Stimulated activated CD8-positive, alpha-beta memory T cell treated with anti-CD3 and anti-CD28 coated beads, Interleukin-7, amount 100 ng/mL, for 4 hours (primary cell): ENCODE measurements at places on chromosomes 7 and 10.

DNA sequence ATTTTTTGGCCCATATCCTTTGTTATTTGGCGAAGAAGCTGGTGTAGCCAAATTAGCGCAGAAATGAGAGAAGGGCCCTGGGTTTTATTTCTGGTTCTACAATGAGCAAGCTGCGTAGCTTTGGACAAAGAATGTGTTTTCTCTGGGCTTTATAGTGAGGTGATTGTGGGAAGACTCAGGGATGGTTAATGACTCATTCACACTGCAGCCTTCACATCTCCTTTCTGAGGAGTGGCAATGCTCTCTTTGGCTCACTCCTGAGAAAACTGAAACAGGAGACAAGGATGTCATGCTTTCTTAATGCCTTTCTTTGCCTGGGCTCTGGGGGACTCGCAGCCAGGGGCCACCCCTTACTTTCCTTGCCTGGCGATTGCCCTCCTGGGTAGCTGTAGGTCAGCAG, 271.0 kb upstream of the PODXL start:
- DNase-seq = no peak

DNA sequence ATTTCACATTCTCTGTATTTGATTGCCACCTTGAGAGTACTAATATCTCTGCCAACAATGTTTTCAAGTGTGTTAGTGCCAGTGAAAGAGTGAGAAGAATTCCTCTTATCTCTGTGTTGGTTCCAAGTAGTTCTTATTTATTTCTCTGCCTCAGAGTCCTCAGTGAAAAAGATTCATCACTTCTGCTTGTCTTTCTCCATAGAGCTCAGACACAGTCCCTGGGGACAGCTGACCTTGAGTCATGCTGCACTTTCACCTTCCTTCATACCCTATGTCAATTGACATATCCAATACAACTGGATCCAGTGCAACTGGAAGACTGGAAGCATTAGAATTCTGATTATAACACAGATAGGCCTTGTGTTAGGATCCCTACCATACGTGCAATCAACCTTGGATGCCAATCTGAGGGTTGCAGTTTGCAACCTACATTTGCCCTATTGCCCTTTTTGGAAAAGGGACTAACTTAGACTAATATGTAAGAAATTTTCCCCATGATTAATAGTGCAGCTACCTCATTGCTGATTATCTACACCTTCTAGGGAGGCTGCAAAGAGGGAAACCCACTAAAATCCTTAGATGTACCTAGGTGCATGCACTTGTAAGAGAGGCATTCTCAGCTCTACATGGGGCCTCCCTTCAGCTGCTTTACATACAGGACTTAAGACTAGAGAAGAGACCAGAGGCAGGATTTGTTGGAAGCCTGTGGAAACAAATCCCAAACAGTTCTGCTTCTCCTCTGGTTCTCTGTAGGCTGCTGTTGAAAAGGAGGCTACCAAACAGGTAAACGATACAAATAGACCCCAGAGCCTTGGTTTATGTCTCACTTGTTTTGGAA, 8.4 kb downstream of the IFIT2 start:
- no peak for DNase-seq

GRCh38 chr10:9289811-9290210, 1235.3 kb downstream of the GATA3 start:
- DNase-seq = no peak

DNA sequence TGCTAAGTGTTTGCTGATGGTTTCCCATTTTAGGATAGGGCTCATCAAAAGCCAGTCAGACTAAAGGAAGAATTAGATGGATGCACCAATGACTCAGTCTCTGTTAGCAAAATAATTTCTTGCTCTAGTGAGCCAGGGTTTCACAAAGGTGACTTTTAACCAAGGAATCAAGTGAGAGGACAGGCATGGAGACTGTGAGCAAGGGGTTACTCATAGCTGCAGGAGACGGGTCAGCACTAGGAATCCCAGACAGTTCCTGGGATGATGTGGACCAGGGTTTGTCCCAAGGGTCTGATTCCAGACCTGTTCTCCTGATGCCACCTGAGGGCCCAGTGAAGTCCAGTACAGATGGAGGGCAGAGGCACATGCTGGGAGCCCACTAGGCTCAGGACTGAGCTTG, 138.1 kb downstream of the NOC3L start:
- DNase-seq = no peak

- no peak for DNase-seq
Observed at GRCh38 chr7:51823437-51823836, 506.8 kb upstream of the COBL start.

DNA sequence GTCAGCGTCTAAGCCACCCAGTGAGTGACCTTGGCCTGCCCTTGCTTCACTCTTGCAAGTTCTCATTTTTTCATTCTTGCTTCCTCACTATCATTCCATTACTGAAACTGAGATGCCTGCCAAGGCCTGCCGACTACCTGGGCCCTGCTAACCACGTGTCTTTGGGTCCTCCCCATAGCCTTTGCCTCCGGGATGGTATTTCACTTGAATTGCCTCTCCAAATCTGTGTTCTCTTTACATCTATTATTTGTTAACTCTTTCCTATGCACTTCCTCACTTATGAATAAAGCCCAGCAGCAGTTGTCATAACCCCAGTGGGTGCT, 234.6 kb downstream of the SNX10 start:
- DNase-seq = no peak

DNA sequence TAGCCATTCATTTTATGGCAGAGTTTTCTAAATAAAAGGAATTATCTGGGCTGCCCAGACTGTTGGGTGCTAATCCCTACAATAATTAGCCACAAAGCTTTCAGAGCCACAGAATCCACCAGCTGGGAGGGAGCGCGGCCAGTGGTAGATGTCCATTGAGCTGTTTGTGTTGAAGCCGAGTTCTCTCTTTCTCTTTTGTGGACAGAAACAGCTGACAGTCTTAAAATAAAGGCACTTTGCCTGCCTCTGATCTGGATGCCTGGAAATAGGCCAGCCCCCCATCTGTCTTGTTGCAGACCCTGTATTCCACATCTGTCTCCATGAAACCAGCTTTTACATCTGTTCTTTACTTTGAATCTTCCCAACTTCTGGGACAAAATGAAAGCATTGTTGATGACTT, 66.1 kb downstream of the MTPN start:
- no peak for DNase-seq

GRCh38 chr7:129308047-129308446, 83.2 kb downstream of the AHCYL2 start:
- DNase-seq = no peak

DNA sequence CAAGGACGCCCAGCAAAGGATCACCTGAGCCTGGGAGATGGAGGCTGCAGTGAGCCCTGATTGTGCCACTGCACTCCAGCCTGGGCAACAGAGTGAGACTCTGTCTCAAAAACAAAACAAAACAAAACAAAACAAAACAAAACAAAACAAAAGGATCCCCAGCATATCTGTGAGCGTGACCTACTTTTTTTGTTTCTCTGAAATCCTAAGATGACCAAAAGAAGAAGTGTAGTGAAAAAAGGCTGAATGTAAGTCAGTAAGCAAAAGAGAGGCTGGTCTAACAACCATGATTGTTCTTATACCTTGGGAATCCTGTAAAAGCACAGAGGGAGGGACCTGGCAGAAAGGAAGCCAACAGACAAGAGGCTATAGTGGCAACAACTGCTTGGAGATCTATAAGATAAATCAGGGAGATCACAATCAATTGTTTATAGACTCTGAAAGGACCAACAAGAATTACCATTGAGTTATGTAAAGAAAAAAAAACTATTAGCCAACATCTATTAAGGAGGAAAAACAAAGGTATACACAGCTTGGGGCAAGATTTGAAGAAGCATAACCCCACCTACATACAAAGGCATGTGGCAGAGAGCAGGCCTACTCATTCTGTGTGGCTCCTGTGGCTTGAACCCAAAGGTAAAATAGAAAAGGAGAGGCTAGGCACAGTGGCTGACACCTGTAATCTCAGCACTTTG, 255.2 kb upstream of the KLF14 start:
- no peak for DNase-seq

- no peak for DNase-seq
Observed at GRCh38 chr7:23291957-23292560, 7.1 kb upstream of the MALSU1 start.

GRCh38 chr7:106313456-106313901, 28.7 kb upstream of the NAMPT start:
- no peak for DNase-seq

- DNase-seq = no peak
Observed at GRCh38 chr7:31335161-31335856, 5.2 kb downstream of the NEUROD6 start.

DNA sequence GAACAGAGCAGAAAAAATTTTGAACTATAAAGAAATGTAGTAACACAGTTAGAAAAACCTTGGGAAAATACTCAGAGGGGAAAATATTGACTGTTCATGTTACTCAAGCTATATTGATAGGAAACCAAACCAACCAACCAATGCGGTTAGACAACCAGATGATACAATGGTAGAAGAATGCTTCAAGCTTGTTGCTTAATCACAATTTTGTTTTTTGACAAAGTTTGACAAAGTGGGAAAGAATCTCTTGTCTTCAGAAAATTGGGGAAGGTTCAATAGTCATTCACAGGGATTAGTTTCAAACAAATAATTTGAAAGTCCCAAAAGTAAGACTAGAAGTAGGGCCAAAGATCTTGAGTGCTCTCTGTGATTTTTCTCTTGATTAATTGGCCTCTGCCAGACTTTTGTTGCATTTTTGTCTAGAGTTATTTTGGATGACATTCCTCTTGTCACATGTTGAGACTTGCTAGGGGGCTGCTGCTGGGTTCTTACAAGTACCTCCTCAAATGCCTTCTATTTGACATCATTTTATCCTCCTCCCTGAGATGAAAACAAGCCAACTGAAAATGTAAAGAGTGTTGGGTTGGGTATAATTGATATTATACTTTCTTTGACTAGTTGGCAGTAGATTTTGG, 233.1 kb upstream of the PHYHIPL start:
- no peak for DNase-seq

DNA sequence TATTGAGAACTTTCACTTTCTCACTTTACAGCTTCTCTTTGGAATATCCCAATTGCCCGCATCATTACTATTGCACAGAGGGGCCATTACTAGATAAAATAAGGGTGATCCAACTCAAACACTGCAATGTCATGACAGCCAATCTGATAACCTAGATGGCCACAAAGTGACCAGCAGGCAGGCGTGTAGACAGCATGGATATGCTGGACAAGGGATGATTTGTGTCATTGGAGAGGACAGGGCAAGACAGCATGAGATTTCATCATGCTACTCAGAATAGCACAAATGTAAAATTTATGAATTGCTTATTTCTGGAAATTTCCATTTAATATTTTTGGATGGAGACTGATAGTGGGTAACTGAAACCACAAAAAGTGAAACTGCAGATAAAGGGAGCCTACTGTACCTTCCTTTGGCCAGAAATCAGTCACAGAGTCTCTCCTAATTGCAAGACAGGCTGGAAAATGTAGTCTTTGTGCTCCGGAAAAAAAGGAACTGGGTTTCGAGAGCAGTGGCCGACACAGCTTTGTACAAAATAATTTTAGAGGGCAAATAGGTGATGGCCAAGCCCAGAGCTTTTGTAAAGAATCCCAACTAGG, 6.1 kb upstream of the GSDME start:
- DNase-seq = no peak

- no peak for DNase-seq
Observed at GRCh38 chr10:94375374-94375773, 12.6 kb upstream of the NOC3L start.

DNA sequence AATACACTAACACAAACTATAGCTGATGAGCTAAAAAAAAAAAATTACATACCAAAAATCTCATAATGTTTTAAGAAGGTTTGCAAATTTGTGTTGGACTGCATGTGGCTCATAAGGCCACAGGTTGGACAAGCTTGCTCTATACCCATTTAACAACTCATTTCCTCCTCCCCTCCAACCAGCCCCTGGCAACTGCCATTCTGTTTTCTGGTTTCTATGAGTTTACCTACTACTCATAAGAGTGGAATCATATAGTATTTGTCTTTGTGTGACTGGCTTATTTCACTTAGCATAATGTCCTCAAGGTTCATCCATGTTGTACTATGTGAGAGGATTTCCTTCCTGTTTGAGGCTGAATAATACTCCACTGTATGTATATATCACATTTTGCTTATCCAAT, 100.4 kb upstream of the ARHGAP21 start:
- no peak for DNase-seq

DNA sequence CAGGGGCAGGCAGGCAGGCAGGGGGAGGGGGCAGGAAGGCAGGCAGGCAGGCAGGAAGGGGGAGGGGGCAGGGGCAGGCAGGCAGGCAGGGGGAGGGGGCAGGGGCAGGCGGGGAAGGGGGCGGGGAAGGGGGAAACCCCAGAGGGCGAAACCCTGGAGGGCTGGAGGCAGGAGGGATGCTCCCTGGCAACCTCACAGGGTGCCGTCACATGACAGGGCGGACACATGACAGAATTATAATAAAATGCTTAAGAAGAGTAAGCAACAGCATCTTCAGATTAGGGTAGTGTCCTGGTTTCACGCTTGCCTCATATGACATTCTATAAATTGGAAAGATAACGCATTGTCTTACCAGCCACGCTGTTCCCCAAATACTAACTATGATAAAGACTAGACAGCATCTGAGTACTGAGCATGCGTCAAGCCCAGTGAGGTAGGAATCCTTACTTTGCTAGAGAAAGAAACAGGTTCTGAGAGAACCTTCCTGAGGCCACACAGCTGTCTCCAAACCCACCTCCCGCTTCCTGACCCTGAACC, 131.6 kb downstream of the DIP2C start:
- no peak for DNase-seq

DNA sequence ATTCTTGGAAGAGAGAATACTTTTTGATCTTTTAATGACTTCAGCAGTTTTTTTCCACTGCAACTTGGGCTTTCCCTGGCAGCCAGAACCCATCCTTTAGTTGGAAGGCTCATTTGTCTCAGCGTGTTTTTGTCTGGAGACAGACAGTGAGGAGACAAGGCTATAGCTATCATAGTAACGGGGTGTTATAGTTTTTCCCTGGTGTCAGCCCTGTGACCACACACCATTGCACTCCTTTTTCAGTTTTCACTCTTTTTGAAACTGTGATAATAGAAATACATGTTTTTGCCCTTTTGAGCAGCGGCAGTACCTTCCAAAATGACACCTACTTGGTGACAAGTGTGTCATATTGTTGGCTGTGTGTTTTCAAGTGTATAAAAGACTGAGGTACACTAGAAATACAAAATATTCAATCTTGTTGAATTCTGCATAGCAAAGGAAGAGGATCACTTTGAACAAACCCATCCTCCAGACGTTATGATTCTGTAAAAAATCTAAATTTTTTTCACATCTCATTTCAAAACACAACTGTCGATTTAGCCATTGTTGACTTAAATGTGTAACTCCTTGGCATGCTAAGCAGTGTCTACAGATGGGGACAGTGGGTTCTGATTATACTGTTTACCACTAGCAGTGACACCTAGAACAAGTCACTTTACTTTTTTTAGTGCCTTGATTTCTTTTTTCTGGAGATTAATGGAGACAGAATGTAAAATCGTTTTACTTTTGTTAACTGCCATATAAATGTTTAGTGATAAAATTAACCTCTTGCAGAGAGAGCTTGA, 130.1 kb downstream of the EXOC4 start:
- no peak for DNase-seq
